ENCODE measurements at places on chromosomes 6 and 20. TPM values are rescaled to one million over a fixed set of nuclear protein-coding genes. Genes with fewer than 3 reads are reported as not detected.

The PRPH2 gene
- not detected for total RNA-seq

The SRMS gene
- total RNA-seq: 0.25 TPM

The UCKL1 gene
- 31.2 TPM for total RNA-seq

The OR2H1 gene
- not detected for total RNA-seq

The HLA-DRB1 gene
- not detected for total RNA-seq

The FOXQ1 gene
- 5.3 TPM for total RNA-seq
